Glutamatergic neuron (in vitro differentiated cells): ENCODE measurements at places on chromosomes 7 and 10. TPM values are rescaled to one million over a fixed set of nuclear protein-coding genes. Genes with fewer than 3 reads are reported as not detected.

DNA sequence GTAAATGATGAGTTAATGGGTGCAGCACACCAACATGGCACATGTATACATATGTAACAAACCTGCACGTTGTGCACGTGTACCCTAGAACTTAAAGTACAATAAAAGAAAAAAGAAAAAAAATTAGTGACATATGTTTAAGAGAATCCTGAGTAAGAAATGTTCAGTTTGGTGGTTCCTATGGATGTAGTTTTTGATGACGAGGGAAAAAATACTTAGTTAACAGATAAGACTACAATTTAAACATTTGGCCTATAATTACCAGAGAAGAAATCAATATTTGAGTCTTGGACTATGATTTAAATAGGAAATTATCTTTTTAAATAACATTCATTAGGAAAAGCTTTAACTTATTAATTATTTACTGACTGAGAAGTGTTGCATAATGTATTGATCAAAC is 39.2 kb upstream of the SLC26A3 start:
- DNase-seq: no peak

DNA sequence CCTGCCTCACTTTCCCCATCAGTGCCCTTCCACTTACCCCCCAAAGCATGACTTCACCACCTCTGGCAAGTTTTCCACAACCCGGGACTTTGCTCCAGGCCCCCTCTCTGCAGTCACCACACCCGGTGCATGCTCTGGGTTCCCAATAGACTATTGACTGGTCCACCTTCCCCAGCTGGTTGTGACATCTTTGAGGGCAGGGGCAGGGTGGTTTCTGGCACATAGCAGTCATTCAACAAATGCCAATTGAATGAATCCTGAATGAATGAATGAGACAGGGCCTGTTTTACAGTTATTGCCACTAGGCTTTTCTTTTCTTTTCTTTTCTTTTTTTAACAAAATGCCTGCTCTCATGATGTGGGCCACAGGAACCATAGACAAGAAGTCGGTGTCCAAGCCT is 28.8 kb upstream of the DOCK1 start:
- DNase-seq: no peak

Gene AKR1C2
- 3.8 TPM for total RNA-seq

- no peak for DNase-seq
Observed at GRCh38 chr7:108280136-108280535, 150.0 kb upstream of the LAMB4 start.

DNA sequence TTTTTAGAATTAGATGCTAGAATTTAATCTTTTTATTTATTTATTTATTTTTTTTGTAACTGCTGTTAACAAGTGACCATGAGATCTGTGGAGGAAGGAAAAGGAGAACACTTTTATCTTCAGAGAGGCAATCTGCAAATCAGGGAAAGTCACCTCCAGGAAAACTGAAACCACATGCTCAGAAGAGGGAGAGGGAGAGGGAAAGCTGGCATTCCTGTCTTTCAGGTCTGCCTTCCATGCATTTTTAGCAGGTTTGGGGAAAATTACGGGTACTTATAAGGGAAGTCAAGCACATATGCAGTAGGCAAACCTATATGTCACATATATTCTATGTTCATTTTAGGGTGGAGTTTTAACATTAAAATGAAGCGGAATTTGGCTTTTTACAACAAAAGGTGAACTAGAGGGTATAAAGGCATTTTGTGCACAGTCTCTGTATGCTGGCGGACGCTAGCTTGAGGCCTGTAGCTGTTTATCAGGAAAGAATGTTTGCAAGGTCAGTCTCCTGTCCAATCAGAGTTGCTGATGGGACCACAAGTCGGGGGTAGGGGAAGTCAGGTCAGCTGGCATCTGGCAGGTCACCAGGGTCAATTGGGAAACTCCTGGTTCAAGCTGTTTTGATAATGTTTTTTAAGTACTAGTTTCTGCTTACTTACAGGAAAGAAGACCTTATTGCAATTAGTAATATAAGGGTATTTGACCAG is 333.5 kb downstream of the GPR158 start:
- no peak for DNase-seq

Gene HOXA2
- total RNA-seq: not detected

GRCh38 chr7:101402081-101402779 is 39.6 kb downstream of the COL26A1 start:
- no peak for DNase-seq

Gene CYP2W1
- 1.3 TPM for total RNA-seq

DNA sequence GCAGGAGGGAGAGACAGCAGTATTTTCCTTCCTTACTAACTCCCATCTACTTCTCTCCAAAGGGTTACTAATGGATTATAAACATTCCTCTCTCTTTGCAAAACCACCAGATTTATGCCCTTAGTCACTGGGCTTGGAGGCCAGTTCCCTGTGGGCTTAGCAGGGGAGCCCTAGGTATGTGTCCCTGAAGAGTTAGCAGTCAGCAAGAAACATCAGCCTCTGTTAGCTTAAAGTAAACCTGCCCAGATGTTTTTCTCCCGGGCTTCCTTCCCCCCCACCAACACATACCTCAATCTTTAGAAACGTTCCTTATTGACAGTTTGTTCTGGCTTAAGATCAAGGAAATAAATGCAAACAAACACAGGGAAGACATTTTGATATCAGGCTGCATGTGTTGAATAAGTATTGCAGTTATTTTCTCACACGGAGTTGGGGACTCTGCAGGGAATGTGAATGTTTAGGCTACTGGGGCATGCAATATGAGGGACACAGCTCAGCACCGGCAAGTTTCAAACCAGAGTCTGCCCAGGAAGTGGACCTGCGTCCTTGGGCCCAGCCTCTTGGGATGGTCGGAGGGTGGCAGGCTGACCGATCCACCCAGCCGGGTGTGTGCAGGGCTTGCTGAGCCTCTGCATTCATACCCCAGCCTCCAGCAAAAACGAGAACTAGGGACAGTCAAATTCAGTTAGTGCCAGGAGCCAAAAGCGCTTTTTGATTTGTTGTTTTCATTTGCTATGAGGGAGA is 252.0 kb upstream of the GRB10 start:
- DNase-seq: no peak

Gene ABCC2
- total RNA-seq: 0.39 TPM

DNA sequence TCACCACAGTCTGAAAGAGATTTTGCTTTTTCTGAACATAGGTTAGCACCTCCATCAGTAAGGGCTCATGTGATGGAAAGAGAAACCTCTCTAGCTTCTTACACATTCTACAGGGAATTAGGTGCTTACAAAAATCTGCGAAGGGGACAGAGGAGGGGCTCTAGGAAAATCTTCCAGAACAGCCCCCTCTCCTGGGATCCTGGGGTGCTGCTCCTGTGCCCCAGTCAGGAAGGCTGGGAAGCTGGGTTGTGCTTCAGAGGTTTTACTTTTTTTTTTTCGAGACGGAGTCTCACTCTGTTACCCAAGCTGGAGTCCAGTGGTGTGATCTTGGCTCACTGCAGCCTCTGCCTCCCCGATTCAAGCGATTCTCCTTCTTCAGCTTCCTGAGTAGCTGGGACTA is 7.5 kb upstream of the FAM171A1 start:
- no peak for DNase-seq
